ENCODE measurements at places on chromosomes 1 and 21.

GRCh38 chr1:22090867-22091266 lies 38.4 kb downstream of the CDC42 start:
- DNase-seq: no peak

DNA sequence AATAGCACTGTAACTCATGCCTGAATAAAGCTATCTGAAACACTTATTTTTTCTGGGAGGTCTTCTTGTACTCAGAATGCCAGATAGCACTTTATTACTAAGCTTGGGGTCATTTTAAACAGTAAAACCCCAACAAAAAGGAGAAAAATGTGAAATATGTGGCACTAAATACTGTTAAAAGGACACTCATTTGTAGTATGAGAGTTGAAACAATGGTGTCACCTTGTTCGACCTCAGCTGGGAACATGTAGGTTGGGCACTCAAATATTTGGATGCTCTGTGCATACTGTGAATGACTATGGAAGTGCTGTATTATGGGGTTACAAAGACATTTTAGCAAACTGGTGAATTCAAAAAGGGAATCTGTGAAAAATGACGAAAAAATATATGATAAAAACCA lies 53.9 kb downstream of the SELENOF start:
- no peak for DNase-seq

GRCh38 chr1:195717651-195718050 lies 890.6 kb downstream of the KCNT2 start:
- no peak for DNase-seq

- DNase-seq: peak; percentile 66
Measured at GRCh38 chr1:53860967-53861411, 22.9 kb upstream of the NDC1 start.

GRCh38 chr1:174680101-174680500 lies 232.3 kb downstream of the GPR52 start:
- DNase-seq: no peak
